Stimulated activated CD4-positive, alpha-beta T cell treated with anti-CD3 and anti-CD28 coated beads, Interleukin-12 subunit alpha, Interleukin-12 subunit beta, amount 100 ng/mL, for 48 hours (primary cell): ENCODE measurements at places on chromosomes 6 and 20.

DNA sequence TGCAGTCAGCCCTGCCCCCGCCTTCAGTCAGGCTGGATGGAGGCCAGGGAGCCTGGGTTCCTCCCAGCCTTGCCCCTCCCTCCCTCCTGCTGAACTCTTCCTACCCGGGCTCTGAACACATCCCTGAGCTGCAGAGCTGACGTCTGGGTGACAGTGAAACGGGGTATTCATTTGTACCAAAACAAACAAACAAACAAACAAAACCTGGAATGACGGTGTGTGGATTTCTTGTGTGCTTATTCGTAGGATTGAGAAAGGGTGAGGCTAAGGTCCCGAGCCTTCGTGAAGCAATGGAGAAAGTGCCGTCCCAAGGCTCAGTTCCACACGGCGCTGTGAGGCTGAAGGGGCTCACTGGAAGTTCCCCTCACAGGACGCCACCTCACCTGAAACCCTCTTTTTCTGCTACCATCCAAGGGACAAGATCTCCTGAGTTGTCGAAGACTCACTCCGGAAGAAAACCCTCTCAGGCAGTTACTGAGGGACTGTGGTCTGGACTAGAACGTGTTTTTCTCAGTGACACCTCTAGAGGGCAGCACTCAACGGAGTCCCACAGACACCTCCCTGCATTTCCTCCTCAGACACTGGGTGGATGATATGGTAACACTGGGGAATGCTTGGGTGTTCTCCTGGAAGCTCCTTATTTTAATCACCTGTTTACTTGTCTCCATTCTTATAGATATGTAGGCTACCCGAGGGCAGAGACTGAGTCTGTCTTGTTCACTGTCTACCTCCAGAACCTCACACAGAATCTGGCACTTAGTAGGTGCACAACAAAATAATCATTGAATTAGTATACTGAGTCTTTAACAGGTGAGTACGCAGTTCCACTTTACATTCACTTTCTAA lies 27.3 kb downstream of the GSTA3 start:
- peak; percentile 49 for DNase-seq

GRCh38 chr20:4112481-4113421 lies 97.4 kb upstream of the RNF24 start:
- no peak for DNase-seq

DNA sequence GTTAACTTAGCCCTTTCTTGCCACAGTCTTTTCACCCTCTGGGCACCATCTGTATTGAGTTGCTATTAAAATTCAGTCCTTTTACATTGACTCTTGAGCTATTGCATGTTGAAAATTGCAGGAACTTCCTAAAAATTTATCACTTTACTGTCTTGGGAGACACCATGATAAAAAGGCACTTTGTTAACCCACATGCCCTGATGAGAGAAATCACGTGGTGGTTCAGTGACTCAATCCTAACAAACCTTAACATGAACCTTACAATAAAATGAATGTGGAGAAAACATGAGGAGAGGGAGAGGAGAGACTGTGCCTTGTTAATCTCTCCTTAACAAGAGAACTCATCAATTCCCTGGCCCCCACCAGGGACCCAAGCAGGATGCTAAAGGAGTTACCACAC lies 30.8 kb downstream of the GSTA4 start:
- DNase-seq, result no peak

DNA sequence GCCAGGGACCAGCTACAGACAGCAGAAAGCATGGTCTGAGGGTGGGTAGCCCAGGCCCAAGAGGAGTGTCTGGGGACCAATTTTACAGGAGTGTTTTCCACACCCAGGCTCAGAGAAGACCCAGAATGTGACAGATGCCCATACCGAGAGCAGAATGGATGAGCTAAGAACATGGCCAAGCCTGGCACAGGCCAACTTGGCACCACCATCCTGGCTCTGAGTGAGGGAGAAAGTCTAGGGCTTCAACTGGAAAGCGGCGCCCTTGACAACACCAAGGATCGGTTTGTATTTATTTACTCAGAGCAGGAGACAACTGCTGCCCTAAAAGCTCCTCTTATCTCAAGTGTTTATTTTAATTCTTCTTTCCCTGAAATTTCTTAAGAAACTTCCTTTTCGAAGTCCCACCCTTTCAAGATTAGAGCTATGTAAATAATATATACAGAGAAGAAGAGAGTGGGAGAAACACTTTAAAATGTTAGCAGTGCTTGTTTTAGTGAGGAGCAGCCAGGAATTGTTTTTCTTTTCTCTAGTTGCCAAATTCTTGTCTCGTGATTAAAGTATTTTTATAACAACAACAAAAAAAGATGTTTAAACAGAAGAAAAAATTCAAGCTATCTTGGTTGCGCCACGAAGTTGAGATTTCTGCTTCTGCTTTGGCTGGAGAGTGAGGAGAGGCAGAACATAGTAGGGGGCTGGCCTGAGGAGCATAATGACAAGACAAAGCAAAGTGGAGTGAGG lies 16.2 kb downstream of the TNXB start:
- DNase-seq, result no peak

GRCh38 chr6:2497922-2498623 lies 252.6 kb downstream of the MYLK4 start:
- no peak for DNase-seq

- no peak for DNase-seq
These were observed 73.4 kb downstream of the PTPN1 start for GRCh38 chr20:50583442-50584150.

DNA sequence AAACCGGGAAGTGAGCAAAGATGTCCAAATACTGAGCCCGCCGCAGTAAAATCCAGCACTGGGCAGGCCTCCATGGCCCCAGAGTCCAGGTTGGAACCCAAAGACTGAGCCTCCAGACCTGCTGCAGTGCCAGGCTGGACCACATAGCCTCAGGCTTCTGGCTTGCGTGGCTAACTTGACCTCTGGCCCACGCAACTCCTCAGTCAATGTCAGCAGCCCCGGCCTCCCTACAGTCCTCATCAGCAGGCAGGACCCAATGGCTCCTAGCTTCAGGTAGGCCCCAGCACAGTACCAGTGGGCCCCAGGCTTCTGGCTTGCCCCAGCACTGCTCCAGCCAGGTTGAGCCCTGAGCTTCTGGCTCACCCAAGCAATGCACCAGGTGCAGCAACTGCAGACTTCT lies 245.1 kb upstream of the AFDN start:
- no peak for DNase-seq

- DNase-seq, result no peak
These were observed 6.0 kb upstream of the PTGIS start for GRCh38 chr20:49573900-49574416.

DNA sequence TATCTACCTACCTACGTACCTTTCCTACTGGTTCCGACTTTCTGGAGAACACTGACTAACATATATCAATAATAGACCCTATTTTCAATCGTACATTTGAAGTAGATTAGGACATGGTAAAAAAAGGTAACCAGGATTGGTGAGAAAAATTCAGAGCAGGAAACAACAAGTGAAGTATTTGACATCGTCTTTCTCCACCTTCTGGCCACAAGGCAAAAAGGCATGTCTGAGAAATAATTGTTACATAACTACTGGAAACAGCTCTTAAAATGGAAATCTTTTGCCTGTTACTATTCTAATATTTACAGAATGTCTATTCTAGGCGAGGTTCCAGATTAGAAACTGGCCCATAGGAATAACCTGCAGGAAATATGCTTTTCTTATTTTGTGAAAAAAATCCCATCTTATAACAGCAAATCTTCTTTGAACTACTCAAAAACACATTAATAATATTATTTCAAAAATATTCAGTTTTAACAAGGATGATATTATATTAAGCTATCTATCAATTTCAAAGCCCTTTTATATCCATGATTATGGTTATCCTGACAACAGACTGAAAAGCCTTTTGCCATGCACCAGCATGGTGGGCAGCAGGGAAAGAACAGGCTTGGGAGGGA lies 80.8 kb downstream of the RCAN2 start:
- DNase-seq, result no peak

DNA sequence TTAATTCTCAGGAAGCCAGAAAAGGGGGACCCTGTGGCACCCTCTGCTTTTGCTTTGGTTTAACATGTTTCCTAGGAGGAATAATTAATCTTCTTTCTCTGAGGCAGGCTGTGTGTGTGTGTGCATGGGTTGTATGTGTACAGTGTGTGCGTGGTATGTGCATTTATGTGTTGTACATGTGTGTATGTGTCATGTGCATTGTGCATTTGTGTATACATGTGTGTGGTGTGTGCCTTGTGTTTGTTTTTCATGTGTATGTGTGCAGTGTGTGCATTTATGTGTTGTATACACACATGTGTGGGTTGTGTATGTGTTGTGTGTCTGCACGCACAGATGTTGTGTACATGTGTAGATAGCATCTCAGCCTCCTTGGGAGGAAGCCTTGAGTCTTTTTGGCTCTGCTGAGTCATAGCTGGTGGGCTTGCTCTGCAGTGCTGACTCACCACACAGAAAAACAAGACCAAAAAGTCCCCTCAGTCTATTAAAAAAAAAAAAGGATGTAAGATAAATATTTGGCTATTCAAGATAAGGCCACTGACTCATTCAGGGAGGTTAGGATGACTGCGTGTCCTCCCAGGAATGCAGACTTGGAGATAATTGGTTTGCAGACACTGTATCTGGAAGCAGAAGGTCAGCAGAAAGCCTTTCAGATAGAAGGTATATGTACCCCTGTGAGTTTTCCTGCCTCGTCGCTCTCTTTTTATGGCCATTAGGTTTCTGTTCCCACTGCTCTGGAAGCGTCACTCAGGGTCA lies 58.6 kb downstream of the SYNJ2 start:
- no peak for DNase-seq

GRCh38 chr20:12170406-12170805 lies 252.7 kb downstream of the BTBD3 start:
- DNase-seq, result no peak

GRCh38 chr6:57089265-57089664 lies 723 bp upstream of the ZNF451 start:
- DNase-seq, result no peak

DNA sequence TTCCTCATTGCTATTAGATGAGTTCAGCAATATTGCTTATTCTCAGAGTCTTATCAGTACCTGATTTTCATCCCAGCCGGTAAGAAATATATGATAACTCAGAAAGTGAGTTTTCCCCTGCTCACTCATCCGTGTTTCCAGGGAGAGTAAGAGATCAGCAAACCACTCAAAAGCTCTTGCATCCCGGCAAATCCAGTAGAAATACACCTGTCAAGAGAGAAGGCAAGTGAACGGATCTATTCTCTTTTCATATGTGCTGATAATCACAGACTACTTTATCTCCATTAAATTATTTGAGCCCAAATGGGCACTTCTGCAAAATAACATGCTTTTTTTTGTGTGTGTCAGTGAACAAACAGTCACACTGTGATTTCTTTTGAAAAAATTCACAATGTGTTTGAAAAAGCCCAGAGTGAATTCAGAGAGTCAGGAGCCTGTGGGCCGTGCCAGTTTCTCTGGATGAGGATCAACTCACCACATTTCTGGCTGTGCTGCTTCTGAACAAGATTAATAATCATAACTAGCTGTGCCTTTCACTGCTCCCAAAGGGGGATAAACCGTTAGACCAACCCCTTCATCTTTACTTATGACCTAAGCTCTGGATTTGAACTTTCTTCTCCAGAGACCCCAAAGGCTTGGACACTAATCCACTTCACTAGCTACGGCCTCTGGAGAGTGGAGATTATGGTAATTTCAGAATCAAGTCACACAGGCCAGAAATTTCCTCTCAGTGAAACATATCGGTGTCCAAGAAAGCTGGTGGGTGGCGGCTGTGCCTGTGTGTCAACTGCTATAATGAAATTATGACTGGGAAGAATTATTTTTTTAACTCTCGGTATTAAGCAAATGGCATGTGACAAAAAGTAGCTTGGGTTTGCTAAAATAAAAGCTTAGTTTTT lies 44.2 kb downstream of the NOX3 start:
- DNase-seq, result no peak

GRCh38 chr6:5133943-5134342 lies 48.8 kb downstream of the PPP1R3G start:
- no peak for DNase-seq

GRCh38 chr6:22737331-22737730 lies 168.0 kb downstream of the HDGFL1 start:
- no peak for DNase-seq

GRCh38 chr6:28742668-28743270 lies 181.0 kb downstream of the TRIM27 start:
- peak; percentile 36 for DNase-seq

- DNase-seq, result peak; percentile 57
These were observed 24.6 kb downstream of the RIPOR2 start for GRCh38 chr6:24910961-24911725.

- no peak for DNase-seq
These were observed 54.6 kb upstream of the UBR2 start for GRCh38 chr6:42509256-42509655.

DNA sequence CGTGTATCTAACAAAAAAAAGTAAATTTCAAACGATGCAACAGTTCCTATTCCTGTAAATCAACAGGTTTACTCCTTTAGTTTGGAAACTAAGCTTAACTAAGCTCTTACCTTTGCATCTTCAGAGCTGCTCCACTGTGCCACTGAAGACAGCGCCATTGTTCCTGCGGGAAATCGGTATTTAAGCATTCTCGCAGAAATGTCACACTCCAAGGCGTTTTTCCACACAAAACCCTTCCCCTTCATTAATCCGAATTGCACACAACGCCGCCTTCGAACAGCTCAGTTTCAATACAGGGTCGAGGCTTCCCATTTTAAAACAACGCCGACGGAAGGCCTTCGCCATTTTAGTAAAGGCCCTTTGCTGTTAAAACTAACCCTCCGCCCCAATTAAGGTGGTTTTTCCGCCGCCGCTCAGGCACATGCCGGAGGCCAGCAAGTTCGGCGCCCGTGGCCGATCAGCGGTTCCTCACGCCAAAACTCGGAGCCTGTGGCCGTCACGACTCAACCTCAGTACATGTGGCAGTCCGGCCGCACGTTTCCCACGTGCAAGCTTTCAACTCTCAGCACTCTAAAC lies 35.4 kb upstream of the SYNCRIP start:
- DNase-seq, result peak; percentile 23

DNA sequence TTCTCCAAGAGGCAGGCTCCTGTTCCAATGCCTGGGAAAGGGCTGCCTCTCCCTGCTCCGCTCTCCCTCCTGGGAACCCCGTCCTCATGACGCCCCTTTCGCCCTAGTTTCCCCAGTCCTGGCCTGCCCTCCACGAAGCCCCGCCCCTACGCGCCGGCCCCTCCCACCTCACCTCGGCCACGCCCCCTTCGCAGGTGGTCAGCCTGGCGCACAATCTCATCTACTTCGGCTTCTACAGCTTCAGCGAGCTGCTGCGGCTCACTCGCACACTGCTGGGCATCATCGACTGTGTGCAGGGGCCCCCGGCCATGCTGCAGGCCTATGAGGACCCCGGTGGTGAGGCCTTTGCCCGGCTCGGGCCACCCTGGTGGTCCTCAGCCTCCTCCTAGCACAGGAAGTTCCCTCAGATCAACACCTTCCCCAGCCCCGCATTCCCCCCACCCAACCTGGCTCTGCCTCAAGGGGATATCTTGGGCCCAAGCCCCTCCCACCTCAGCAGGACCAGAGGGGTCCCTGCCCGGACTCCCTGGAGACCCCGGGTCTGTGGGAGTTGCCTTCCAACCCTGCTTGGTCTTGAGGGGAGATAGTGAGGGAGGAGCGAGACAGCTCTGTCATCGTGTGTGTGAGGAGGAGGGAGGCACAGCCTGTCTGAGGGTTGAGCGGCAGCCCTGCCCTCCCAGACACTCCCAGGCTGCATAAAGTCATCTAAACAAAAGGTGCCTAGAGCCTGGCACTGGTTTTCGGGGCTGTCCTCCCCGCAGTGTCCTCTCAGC lies 40.3 kb downstream of the UQCC2 start:
- no peak for DNase-seq
